Left lung (tissue), 14 donors: ENCODE measurements at places on chromosomes 5 and 9. TPM values are rescaled to one million over a fixed set of nuclear protein-coding genes. Genes with fewer than 3 reads are reported as not detected.

Gene SPATA6L
- 10.1 TPM for total RNA-seq

Gene ATP10B
- 0.39 TPM for total RNA-seq

Gene MEGF9
- 103 TPM for total RNA-seq

Gene LRRC19
- total RNA-seq = not detected

Gene ANGPTL2
- total RNA-seq = 26.2 TPM

Gene ISCA1
- 25.2 TPM for total RNA-seq

Gene CDH10
- 0.23 TPM for total RNA-seq

Gene TSLP
- 1.6 TPM for total RNA-seq
